NCI-H2081 (cell line): ENCODE measurements at places on chromosomes 6 and 20.
A peak's percentile ranks its signal among the peaks of the same experiment; 100 is the strongest.

DNA sequence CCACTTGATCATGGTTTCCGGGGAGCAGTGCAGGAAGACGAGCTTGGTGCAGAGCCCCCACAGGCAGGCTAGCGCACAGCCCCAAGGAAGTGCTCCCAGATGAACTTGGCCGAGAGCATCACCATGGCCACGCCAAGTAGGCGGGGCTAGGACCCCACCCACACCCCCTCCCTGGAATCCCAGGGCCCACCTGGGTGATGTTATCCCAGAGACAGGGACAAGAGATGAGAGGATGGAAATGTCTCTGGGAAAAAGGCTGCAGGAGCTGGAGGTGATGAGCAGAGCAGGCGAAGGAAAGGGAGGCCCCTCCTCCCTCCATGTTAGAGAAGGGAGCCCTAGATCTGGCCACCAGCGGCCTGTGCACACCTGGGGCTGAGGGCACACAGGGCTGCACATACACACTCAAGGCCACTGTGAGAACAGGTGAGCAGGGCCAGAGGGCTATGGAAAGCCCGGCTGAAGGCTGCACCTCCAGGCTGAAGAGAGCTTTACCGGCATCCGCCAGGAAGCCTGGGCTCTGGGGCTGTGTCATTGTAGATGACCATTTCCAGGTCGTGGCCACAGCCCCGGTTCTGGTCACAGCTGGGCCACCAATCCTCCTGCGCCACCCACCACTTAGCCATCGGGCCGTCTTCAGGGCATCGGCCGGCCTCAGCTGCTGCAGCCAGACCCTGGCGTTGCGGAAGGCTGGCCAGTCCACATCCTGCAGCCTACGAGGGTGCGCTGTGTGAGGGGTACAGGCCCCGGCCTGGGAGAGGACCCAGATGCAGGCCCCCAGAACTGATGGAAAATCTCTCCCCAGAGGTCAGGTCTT lies 24.9 kb downstream of the NPEPL1 start:
- DNase-seq = no peak

DNA sequence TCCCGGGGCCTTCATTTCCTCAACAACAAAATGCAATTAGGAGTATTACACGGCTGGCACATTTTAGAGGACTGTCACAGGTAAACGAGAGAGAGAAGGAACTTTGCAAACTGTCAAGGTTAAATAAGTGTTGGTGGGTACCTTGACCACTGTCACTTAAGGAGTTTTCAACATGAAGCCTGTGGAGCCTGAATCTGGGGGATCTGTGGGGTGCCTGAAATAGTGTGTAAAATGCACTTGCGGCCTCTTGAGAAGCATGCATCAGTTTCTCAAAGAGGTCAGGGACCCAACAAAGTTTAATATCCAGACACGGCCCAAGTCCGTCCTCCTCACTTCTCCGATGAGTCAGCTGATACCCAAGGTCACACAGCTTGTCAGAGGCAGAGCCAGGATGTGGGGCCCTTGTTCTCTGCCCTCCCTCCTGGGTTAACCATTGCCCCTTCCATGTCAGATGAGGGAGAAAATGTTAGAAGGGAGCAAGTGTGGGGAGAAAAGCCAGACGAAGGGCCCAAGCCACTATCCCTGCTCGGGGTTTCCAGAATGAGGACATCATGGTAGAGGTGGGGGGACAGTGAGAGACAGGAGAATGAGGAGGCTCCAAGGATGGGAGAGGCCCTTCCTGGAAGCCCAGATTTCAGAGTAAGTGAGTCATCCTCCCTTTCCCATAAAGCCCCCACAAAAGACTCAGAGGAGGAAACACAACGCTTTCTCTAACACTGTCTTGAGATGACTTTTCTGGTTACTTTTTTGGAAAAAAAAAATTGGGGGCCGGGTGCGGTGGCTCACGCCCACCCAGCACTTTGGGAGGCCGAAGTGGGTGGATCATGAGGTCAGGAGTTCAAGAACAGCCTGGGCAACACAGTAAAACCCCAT lies 42.2 kb downstream of the C6orf132 start:
- no peak for DNase-seq

DNA sequence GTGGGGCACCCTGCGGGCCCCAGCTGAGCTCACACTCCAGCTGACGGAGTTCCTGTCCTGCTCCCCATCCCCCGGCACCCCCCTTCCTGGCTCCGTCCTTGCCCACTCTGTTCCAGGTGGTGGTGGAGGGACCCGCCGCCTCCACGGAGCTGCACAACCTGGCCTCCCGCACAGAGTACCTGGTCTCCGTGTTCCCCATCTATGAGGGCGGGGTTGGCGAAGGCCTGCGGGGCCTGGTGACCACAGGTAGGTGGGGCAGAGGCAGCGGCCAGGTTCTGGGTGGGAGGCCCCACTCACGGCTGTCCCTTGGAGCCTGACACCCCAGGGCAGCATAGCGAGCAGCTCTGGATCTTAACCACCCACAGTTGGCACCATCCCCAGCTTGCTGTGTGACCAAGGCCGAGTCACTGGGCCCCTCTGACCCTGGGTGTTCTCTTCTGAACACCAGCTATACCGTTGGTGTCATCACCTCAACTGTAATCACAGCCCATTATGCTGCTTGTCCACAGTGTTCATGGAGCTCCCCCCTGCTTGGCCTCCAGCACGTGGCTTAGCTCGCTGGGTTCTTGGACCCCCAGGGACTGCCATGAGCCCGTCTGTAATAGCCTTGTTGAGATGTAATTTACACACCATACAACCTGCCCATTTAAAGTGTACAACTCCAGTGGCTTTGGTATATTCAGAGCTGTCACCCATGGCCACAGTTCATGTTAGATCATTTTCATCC lies 17.4 kb downstream of the COL20A1 start:
- DNase-seq = no peak

DNA sequence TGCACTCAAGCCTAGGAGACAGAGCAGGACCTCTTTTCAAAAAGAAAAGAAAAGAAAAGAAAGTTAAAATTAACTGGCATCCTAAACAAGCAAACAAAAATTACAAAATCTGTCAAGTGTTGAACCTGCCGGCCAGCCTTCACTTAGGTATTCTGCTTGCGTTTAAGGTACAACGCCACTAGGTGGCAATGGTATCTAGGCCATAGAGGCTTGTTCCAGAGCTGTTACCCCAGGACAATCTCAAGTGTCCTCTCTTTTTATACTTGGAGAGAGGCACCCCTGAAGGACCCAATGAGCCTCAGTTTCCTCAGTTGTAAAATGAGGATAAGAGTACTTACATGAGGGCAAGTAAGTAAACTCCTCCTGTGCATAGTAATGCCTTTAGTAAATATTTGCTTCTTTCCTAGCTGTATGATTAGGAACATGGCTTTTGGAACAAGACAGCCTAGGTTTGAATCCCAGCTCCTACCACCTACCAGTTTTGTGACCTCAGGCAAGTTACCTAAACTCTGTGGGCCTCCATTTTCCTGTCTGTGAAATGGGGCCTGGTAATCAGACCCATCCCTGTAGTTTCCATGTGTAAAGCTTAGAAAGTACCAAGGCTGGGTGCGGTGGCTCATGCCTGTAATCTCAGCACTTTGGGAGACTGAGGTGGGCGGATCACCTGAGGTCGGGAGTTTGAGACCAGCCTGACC lies 5.8 kb upstream of the PACSIN1 start:
- peak; percentile 36 for DNase-seq

- no peak for DNase-seq
These were observed 6.9 kb downstream of the PSMF1 start for GRCh38 chr20:1125277-1125676.

DNA sequence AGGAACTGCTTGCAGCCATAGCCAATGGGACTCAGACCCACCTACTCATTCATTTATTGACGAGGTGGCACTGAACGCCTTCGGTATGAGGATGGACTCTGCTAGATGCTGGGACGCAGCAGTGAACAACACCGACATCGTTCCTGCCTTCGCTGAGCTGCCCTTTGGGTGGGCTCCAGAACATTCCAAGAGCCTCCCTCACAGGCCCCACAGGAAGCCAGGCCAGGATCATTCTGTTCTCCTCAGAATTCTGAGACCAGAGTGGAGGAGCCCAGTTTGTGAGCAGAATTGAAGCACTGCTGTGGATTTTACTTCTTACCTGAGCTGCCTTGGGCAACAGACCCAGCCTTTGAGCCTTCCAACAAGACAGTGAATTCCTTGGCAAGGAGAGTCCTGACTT lies 82.1 kb downstream of the KCNB1 start:
- DNase-seq = no peak

DNA sequence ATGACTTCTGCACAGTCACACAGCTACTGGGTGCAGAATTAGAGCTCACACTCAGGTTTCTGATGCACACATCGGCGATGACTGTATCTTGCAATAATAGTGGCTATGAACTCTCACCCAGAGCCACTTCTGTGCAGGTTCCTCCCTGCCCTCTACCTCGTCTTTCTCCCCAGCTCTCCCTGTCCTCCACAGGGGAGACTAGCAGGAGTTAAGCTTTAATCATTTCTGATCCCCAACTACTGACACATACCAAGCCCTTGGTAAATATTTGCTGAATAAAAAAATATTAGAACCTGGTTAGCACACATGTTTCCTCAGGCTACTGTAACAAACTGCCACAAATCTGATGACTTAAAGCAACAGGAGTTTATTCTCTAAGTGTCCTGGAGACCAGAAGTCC lies 222.7 kb upstream of the FOXA2 start:
- no peak for DNase-seq

DNA sequence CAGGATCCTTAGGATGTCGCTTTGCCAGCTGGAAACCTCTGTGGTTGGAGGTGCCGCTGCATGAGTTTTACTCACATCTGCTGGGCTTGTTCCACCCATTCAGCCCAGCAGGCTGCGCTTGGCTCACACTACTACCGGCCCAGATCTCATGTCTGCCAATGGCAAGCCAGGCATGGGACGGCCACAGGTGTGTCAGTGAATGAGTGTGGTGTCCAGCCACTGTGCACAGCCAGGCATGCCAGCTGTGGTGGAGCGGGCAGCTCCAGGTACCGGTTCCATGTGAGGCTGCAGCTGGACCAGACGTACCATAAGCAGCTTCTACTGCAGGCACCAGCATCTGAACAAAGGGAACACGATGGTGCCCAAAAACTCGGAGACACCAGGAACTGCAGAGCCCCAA lies 33.1 kb upstream of the ASF1A start:
- no peak for DNase-seq
